Stimulated activated CD8-positive, alpha-beta memory T cell treated with anti-CD3 and anti-CD28 coated beads, Interleukin-7, amount 100 ng/mL, for 1 hour (primary cell): ENCODE measurements at places on chromosomes 4 and X.
A peak's percentile ranks its signal among the peaks of the same experiment; 100 is the strongest.

GRCh38 chr4:8268211-8268610, 1.3 kb upstream of the HTRA3 start:
- DNase-seq, result no peak

DNA sequence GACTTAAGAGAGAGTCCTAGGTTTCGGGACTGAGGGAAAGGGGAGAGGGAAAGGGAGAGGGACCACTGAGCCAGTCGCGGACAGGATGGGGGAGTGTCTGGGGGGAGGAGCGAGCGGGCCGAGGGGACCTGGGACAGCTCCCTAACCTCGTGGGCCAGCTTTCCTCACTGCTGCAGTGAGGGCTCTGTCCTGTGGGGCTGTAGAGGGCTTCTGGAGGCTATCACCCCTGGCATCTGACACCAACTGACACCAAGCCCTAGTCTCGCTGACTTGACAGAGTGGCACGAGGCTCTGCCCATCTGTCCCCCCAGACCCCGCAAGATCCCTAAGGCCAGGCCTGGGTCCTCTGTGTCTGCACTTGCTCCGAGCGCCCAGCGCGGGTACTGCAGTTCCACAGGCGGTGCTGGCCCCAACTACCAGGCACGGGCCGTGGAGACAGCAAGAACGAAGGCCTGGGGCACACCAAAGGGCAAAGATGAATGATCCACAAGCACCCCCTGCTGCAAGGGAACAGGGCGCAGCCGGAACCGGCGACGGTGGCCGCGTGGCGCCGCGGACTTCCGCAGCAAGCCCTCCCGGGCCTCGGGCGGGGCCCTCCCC, 465 bp downstream of the HAUS7 start:
- no peak for DNase-seq

- DNase-seq, result no peak
Measured at GRCh38 chr4:6695660-6696610, 2.3 kb downstream of the S100P start.

- peak; percentile 1 for DNase-seq
Measured at GRCh38 chrX:23952984-23953907, 45.4 kb downstream of the CXorf58 start.
